IPS DF 19.7 (cell line): ENCODE measurements at places on chromosomes 4 and X.

DNA sequence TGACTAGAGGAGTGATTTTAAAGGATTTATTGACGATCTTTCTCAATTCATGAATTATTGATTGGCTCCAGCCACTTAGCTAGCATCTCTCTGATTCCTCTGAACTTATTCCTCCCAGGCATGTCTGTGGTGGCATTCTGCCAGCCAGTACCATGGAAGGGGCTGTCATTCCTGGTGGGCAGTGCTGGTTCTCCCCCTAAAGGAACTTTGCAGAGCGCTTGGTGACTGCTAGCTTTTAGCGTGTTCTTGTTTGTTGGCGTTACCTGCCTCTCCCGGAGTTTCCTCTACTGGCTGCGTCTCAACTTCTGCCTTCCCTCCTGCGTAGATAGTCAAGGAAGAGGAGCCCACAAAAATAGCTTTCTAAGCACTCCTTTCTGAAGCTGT, 19.3 kb downstream of the SRD5A3 start:
- DNase-seq: no peak

DNA sequence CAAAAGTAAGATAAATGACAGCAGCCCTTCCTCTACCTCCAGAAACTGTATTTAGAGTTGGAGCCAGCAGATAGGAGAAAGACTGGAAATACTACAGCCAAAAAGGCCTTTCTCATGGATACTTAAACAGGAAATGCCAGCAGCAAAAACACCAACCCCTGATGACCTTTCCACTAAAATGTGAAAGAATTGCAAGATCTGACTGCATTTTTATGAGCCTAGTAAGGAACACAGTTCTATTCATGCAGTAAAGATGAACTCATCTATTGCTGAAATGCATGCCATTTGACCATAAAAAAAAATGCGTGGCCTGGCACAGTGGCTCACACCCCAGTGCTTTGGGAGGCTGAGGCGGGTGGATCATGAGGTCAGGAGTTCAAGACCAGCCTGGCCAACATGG, 19.9 kb downstream of the ABCG2 start:
- DNase-seq: no peak

DNA sequence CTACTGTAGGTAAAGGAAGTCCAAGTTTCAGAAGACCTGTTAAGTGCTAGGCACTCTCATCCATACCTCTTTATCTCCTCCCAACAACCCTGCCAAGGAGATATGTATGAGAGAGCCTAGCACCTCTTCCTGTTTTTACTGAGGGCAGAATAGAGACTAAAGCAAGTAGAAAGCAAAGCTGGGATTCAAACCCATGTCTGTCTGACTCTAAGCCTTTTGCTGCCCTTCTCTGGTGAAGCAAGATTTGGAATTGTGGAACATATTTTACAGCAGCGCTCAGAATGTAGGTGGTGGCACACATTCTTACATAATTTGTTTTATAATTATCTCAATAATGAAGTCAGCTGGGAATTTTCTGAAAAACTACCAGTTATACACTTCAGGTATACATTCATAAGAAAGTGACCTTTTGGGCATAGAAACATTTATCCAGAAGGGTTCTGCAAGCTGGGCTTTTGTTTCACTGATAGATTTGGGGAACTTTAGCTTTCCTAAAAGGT, 41.7 kb downstream of the SEPTIN11 start:
- no peak for DNase-seq

DNA sequence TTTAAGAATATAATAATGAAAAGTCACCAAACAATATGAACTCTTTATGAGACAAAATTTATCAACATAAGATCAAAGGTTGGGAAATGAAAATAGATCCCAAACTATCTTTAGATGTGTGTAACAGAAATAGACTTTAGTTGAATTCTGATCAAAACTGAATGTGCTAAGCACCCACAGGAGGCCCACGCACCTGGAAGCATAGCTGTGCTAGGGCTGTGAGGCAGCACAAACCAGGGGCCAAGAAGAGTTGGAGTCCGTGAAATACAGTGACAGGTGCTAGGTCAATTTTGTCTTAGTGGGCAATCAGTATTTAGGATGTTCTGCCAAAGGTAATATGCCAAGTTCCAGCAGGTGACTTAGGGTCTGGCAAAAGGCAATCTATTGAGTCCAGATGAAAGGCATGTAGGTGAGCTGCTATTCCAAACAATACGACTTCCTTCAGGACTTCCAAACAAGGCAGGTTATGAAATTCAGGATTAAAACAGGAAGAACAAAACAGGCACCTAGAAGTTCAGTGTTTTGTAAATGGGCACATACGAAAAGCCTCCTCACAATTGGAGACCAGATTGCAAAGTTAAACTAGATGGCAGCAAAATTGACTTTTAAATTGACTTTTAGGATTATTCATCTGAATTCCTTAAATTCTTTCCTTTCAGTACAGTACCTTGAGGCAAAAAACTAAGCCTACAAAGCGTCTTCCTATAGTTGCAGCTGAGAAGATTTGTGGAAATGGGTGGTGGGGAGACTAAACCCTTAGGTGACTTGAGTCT, 4.7 kb upstream of the PCDH18 start:
- peak; percentile 69 for DNase-seq

DNA sequence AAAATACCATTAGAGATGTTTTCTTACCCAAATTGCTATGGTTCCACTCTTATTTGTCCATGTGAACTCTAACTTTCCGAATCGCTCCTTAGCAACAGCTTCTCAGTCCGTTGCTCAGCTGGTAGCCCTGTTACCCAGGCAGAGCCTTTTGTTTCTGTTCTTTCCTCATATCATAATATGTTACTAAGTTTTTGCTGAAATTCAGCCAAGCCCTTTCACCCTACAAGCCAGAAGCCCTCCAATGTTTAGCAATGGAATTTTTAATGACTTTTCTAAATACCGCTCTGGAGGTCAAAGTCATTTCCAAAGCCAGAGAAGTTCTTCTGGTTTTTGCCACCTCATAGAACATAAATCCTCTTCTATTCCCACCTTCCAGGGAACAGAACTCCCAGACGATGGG, 1029.5 kb downstream of the C4orf33 start:
- DNase-seq: no peak

DNA sequence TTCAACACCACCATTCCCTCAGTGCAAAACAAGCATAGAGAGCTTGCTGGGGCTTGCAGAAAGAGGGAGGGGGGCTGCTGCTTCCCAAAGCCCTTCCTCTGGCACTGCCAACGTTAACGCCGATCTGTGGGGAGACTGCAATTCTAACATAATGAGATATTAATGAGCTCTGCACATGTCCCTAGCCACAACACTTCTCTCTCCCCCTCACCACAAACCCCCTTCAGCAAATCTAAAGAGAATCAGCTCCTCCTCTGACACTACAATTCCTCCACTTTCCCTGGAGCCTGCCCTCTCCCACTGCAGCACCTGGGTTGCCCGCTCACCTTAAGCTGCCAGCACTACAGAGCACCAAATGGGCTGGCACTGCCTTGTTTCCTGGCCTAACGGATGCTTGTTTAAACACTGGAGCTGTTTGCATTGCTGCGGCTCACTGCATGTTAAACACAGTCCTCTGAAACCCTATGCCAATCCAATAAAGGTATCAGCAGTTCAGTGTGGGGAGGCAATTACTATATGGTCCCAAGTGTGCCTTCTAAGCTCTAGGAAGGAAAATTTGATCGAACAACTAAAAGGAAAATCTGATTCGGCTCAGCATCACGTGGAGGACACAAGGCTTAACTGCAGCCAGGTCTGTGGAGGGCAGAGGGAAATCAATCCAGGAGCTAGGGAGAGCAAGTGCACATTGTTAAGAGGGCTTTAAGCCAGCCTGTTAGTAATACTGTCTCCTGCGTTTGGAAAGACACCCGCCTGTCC, 232.4 kb downstream of the MAML3 start:
- no peak for DNase-seq

DNA sequence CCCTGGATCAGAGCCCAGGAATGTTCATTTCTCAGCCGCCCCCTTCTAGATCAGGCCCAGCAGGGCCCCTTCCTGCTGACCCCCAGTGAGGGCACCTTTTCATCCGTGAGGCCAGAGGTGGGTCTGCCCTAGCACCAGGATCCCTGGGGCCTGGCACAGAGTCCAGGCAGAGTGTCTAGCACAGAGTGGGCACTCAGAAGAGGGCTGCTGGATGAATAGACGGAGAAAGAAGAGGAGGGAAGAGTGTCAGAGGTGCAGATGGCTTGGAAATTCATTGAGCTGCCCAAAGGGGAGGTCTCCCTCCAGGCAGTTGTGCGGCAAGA, 106.5 kb downstream of the CPZ start:
- DNase-seq: no peak

DNA sequence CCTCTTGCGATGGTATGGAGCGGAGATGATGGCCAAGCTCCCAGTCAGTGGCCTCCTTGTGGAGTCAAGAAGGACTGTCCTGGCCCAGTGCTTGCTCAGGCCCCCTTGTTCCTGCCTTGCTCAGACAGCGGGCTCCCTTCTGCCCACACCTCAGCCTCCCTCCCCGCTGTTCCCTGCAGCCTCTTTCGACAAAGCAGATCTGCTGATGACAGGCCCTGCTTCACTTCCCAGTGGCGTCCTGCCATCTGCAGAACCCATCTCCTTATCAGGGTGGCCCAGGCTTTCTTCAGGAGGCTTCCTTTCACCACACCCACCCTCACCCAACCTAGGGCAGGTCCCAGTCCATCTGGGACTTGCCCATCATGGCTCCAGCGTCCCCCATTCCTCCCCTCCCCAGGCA, 80.0 kb downstream of the CLDN34 start:
- no peak for DNase-seq

DNA sequence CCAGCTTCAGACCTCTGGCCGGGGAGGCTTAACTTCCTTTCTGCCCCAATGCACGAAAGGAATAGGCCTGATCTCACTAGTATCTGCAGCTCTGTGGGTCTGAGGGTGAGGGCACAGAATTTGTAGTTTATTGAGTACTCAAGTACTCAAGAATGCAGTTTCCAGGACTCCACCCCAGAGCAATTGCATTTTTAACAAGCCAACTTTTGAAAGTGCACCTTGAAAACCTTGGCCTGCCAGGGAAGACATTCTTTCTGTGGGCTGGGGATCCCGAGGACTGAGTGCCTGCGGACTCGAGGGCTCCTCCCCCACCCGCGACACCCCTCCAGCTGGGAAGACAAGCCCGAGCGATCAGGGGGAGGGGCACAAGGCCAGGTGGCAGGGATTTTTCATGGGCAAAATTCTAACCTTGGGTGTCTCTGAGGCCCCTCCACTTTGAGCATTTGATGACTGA, 22.4 kb downstream of the RS1 start:
- DNase-seq: no peak

GRCh38 chr4:181281451-181281850, 961.8 kb upstream of the TENM3 start:
- no peak for DNase-seq

DNA sequence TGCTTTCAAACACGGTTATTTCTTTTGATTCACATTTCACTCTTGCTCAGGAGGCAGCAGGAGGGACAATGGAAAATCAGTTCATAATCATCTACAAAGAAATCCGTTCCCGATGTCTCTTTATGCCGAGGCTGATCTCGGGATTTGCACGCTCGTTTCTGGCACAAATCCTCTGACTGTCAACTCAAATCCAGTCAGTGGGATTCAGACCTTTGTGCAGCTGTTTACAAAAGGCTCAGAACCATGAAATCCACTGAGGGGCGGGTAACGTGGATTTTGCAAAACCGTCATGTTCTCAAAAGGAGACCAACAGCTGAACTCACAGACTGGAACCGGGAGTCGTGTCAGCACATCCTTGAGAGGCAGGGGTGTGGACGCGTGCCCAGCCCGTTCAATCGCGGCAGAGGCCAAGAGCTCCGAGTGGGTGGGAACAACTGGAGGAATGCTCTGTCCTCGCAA, 46.4 kb downstream of the ACOX3 start:
- DNase-seq: no peak

- DNase-seq: no peak
These were observed 6.0 kb downstream of the PLXNB3 start for GRCh38 chrX:153769865-153770600.

DNA sequence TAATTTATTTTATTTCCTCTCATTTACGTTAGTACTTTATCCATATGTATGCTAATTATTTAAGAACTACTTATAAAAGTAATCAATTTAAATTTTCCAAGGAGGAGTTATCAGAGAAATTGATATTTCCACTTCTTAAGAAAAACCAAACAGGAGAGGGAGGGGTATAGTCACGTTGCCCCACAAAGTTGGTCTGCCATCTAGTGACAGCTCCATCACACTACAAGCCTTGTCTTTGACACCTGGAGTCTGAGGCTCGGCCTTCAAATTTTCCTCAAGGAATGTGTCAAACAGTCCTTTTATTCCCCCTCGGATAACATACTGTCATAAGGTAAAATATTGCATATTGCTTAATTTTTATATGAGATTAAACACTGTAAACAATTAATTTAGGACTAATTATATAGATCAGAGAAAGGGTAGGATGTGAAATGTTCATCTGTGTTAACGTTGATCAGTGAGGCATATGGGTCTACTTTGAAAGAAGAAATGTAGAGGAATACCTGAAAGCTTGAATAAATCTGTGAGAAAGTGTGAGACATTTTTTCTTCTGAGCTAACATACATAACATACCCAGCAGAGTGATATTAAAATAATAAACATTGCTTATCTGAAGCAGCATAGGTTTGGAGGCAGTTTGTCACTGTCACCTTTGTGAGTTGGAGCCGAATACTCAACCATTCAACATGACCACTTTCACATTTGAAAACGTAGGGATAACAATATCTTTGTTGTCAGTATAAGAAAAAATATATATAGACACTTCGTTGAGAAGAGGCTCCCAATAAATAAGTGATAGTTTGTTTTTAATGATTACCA, 114.4 kb downstream of the GLRA3 start:
- peak; percentile 3 for DNase-seq

- no peak for DNase-seq
These were observed 70.0 kb upstream of the STS start for GRCh38 chrX:7077241-7078230.

- DNase-seq: no peak
These were observed 35.5 kb upstream of the SORBS2 start for GRCh38 chr4:185847352-185848097.

GRCh38 chr4:120796271-120796670, 126.3 kb downstream of the PRDM5 start:
- no peak for DNase-seq

DNA sequence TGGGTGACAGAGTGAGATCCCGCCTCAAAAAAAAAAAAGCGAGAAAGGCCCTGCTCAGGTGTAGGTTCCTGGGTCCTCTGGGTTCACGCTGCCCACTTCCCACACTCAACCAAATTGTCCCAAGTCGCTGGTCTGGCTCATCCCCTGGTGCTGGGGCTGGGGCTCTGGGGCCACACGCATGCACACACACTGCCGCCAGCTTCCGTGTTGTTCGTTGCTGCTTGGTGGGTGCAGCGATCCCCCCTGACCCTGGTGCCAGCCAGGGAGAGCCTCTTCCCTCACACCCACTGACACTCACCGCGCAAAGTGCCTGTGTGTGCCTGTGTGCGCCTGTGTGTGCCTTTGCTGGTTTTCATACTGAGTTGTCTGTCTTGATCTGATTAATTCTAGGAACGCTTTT, 124.1 kb upstream of the NKX1-1 start:
- no peak for DNase-seq

DNA sequence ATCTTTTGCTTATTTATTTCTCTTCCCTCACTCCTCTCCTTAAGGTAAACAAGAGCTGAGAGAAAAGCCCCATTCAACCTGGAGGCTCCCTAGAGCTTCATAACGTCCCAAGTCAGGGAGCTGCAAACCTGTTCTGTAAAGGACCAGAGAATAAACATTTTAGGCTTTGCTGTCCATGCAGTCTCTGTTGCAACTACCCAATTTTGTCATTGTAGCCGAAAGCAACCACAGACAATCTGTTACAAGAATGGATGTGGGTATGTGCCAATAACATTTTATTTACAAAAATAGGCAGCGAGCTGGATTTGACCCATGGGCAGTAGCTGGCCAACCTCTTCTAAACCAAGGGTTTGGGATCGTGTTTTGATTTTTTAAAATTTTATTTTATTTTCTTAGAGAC, 71.3 kb upstream of the TBL1X start:
- no peak for DNase-seq

- DNase-seq: no peak
These were observed 274.3 kb downstream of the FRMPD4 start for GRCh38 chrX:12412561-12412960.
